ENCODE measurements at places on chromosomes 2 and 18. TPM values are rescaled to one million over a fixed set of nuclear protein-coding genes. Genes with fewer than 3 reads are reported as not detected.

- no peak overlapping the region for H3K27ac ChIP-seq
- H3K4me3 ChIP-seq = no peak overlapping the region
- no peak for DNase-seq
- no peaks in the 10 kb centered on the region for H3K4me1 ChIP-seq
- no peaks in the 10 kb centered on the region for H3K36me3 ChIP-seq
Measured at GRCh38 chr2:38409156-38410102, 32.4 kb upstream of the ATL2 start.

GRCh38 chr2:101771227-101771902 lies 73.9 kb downstream of the MAP4K4 start:
- H3K27ac ChIP-seq = no peak overlapping the region
- no peaks in the 10 kb centered on the region for H3K36me3 ChIP-seq
- H3K27me3 ChIP-seq = no peaks in the 10 kb centered on the region
- no peak overlapping the region for H3K4me3 ChIP-seq
- H3K4me1 ChIP-seq = peaks cover 70% of the 10 kb centered on the region

DNA sequence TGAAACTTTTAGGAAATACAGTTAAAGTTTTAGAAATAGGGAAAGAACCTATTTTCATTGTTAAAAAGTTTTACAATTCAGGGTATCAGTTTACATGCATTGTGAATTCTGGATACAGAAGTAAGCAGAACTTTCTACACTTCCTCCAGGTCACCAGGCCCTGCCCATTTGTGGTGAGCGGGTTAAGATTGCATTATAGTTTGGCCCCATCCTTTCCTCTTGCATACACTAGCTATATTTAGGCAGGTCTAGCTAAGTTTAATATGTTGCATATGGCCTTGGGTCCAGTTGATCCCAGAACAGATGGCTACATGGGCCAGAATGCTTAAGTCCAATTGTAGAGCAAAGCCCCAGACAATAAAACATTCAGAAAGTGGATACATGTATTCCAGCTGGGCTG lies 4.8 kb downstream of the VWA3B start:
- H3K4me1 ChIP-seq = peaks cover 7% of the 10 kb centered on the region
- H3K27ac ChIP-seq = no peak overlapping the region
- H3K4me3 ChIP-seq = no peak overlapping the region

DNA sequence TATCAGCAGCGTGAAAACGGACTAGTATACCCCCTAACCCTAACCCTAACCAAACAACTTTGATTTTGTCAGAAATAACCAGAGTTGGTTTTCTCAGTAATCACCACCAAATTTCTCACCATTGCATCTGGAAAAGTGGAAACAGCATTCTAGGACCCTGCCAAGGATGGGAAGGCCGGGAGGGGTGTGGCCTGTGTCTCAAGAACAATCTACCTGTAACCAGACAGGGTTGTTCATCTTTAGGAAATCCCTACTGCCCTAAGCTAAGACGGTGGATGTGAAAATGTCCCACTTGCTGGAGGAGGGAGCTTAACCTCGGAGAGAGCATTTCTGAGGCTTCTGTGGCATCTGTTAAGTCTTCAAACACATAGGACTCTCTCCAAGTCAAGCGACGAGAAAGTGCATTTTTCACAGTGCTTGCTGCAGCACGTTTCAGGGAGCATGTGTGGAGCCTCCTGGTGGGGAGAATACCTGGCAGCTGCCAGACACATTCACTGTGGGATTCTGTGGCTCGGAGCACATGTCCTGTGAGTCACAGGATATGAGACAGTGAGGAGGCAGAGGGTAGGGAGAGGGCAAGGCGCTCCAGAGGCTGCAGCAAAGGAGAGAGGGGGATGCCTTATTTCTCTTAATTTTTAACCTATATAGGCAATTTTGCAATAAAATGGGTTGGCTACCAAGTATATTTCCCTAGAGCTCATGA lies 207.5 kb downstream of the SPP2 start:
- no peaks in the 10 kb centered on the region for H3K36me3 ChIP-seq
- no peak overlapping the region for H3K27ac ChIP-seq
- H3K27me3 ChIP-seq = peaks cover 1% of the 10 kb centered on the region
- no peak for DNase-seq
- no peak overlapping the region for H3K4me3 ChIP-seq

- H3K27me3 ChIP-seq = no peaks in the 10 kb centered on the region
- no peaks in the 10 kb centered on the region for H3K36me3 ChIP-seq
- no peaks in the 10 kb centered on the region for H3K4me1 ChIP-seq
- DNase-seq = no peak
- H3K27ac ChIP-seq = no peak overlapping the region
Measured at GRCh38 chr2:48075631-48076030, 169.3 kb upstream of the FBXO11 start.

DNA sequence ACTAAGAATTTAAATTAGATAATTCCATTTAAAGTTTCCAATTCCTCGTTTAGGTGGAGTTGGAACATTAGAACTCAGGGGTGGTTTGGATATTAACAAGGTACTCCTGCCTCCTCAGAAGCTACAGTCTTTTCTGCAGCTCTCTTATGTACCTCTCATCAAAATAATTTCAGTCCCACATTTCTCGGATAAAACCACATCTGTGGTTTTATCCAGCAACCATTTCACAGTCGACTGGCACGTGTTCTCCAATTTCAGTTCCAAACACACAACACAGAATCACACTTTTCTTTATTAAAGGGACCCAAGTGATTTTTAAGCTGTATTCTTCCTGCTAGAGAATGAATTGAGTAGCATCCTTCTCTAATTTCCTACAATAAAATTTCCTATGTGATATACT lies 22.7 kb upstream of the NFU1 start:
- H3K4me1 ChIP-seq = no peaks in the 10 kb centered on the region
- no peak overlapping the region for H3K27ac ChIP-seq
- H3K27me3 ChIP-seq = no peaks in the 10 kb centered on the region
- H3K4me3 ChIP-seq = no peak overlapping the region

The TLX2 gene
- not detected for total RNA-seq

GRCh38 chr2:26298638-26299393 lies 47.1 kb upstream of the SELENOI start:
- peak; percentile 67 for DNase-seq
- peak overlapping the region; percentile 75 for H3K4me3 ChIP-seq
- H3K4me1 ChIP-seq = peaks cover 4% of the 10 kb centered on the region
- H3K27ac ChIP-seq = peak overlapping the region; percentile 18

GRCh38 chr2:36396878-36397539 lies 41.4 kb downstream of the CRIM1 start:
- no peaks in the 10 kb centered on the region for H3K27me3 ChIP-seq
- H3K4me1 ChIP-seq = peaks cover 61% of the 10 kb centered on the region
- no peak overlapping the region for H3K27ac ChIP-seq
- peaks cover 29% of the 10 kb centered on the region for H3K36me3 ChIP-seq
- H3K4me3 ChIP-seq = no peak overlapping the region
- DNase-seq = no peak

- H3K4me1 ChIP-seq = peaks cover 4% of the 10 kb centered on the region
- peak; percentile 43 for DNase-seq
- H3K27me3 ChIP-seq = no peaks in the 10 kb centered on the region
- H3K4me3 ChIP-seq = peak overlapping the region; percentile 98
- no peaks in the 10 kb centered on the region for H3K36me3 ChIP-seq
- peak overlapping the region; percentile 62 for H3K27ac ChIP-seq
Measured at GRCh38 chr2:203328760-203329540, 756 bp downstream of the ABI2 start.

DNA sequence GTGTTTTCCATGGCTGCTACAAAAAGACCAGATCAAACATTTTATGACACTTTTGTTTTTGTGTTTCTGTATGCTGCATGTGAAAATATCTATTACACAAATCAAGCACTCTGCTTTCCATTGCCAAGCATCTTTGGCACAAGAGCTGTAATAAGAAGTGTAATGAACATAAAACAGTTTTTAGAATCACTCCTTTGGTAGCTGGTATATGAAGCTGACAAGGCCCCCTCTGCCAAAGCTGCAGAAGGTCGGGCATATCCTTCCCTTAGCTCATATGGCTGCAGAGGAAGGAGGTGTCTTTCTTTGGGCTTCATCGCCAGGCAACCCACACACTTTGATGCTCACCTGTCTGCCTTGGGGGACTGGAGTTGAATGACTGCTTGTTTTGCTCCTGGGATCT lies 175.4 kb downstream of the TMEM247 start:
- no peaks in the 10 kb centered on the region for H3K27me3 ChIP-seq
- peaks cover 3% of the 10 kb centered on the region for H3K4me1 ChIP-seq
- no peak overlapping the region for H3K27ac ChIP-seq
- no peak for DNase-seq
- no peak overlapping the region for H3K4me3 ChIP-seq
- no peaks in the 10 kb centered on the region for H3K36me3 ChIP-seq

DNA sequence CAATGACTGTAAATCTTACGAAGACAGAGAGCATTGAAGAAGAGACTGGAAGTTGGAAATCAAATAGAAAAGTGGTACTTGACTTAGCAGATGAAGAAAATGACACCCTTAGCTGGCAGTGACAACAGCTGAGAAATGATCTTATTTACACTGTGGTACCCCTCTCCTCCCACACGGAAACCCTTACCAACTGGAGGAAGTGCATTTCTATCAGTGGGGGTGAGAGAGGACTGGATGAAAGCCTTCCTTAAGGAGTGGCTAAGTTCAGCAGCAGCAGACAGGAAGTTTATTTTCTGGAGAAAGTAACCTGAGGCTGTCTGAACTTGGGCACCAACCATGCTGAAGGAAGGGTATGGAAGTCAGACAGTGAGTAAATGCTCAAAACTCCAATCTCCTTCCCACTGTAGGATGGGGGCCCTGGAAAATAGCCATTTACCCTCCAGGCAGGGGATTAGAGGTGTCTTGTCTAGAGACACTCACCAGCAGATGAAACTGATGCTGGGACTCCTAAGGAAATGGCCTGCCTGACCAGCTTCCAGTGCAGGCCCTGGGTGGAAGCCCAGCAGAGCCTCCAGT lies 160.2 kb upstream of the NCK2 start:
- no peak overlapping the region for H3K27ac ChIP-seq
- no peak overlapping the region for H3K4me3 ChIP-seq
- no peak for DNase-seq

The FECH gene
- total RNA-seq = 42.2 TPM

Data from psoas muscle (tissue), 8 donors.